ENCODE measurements at places on chromosomes 5 and 9.

DNA sequence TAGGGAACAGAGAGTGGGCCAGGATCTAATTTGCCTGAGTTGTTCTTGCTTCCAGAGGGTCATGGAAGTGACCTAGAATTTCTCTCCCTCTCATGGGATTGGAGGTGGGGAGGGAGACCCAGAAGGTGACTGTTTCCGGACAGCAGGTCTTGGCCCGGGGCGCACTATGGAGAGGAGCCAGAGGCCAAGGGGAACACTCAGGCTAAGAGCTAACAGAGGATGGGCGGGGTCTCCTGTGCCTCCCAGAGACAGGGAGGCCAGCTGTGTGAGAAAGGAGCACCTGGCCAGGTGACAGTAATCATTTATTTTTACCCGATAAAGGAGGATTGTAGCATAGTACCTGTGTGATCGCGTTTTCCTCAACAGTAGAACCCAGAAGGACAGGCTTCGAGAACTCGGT, 50.9 kb upstream of the ANKH start:
- no peak for DNase-seq

DNA sequence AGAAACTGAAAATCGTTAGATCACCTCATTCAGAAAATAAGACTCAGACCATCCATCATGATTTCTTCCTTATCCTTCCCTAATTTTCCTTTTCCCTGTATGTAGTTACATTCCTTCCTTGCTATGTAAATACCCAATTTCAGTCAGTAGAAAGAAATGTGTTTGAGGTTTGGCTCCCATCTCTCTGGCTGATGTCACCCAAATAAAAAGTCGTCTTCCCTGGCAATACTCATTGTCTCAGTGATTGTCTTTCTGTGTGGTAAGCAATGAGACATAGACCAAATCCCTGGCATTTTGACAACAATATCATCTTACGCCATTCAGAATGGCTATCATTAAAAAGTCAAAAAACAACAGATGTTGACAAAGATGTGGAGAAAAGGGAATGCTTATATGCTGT, 303.9 kb upstream of the EDIL3 start:
- DNase-seq: no peak

DNA sequence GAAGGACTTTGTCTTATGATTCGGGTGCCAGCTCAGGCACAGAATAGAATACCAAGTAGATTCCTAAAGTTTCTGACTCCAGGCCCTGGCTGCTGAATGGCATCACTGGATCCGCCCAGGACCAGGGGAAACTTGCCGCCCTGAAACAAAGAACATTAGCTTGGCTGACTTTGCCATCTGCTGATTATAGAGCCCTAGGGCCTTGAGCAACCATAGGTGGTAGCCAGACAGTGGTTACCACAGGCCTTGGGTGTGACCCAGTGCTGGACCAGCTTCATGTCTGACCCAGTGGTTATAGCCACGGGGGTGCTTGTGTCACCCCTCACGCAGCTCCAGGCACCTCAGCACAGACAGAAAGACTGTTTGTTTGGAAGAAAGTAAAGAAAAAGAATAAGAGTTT, 62.7 kb downstream of the SSBP2 start:
- no peak for DNase-seq

DNA sequence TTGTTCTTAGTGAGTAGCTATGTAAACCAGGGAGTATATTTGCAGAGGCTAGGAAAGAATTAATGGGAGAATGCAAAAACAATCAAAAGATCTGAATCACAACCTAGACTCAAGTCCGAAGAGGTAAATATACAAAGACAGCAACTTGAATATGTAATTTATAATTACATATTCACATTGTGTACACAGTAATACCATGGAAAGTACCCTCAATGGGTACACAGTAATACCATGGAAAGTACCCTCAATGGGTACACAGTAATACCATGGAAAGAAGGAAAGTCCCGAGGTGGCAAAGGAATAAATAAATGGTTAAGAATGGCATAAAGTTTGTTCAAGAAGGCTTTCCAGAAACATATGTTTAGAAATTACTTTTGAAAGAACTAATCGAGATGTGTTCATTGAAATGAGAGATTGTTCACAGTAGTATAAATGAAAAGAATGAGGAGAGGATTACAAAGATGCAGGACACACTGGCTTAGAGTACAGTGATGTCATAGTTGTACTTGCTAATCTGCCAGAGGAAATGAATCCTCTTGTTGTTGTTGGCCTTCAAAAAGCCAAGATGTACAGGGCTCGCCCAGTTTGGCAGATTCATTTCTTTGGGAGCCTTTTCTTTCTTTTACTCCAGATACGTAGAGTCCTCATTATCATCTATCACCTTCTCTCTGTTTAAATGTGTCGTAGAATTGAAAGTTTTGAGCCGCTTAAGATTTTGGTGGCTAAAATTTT, 116.0 kb downstream of the UNC13B start:
- no peak for DNase-seq

DNA sequence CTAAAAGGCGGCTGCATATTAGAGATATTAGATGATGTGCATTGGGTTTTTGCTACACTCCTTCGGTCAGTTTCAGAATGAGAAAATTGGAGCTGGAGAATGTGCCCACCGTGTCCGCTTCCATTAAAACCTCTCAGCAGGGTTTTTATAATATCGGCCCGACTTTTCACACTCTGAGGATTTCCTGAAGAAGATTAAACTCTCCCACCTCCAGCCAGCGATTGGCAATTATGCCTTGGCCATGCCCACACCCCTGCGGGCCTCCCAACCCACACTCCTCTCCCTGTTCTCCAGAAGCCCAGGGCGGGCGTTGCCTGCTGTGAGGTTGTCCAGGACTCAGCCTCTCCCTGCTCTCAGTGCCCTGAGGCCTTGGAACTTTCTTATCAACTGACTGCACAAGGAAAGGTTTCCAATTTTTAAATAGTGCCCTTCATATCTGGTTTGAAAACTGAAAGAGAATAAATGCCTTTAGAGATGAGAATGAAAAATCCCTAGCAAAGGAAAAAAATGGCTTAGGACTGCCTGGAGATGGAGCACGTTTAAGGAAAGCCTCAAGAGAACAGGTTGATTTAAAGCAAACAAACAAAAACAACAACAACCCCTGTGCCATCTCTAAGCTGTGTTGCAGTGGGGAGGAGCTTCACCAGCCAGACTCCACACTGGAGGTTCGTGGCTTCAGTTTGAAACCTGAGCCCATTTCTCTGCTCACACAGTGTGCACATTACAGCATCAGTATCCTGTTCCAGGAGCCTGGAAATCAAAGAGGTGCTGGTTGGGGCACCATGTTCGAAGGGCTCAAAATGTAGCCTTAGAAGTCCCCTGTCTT, 292.9 kb downstream of the NSG2 start:
- no peak for DNase-seq

GRCh38 chr5:149380466-149381121, 1.5 kb upstream of the IL17B start:
- no peak for DNase-seq

DNA sequence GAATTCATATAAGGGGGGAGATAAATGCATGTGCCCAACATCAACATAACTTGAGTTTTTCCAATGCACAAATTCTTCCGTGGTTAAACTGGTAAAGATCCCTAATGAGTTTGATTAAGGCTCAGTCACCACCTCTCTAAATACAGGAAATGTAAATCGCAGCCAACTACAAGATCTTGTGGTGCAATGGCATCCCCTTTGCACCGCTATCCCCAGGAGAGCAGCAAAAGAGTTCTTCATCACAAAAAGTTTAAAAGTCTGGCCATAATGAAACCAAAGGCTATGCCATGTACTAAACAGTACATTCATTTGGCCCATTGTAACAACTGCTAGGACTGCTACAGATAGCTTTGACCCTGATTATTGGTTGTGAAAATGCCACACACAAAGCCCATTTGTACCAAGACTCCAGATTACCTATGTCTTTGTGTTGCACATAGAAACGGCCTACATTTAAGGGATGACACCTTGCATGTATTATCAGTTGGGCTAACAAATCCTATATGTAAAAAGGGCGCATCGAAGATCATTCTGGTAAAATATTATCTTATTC, 44.5 kb downstream of the ZNF608 start:
- no peak for DNase-seq

DNA sequence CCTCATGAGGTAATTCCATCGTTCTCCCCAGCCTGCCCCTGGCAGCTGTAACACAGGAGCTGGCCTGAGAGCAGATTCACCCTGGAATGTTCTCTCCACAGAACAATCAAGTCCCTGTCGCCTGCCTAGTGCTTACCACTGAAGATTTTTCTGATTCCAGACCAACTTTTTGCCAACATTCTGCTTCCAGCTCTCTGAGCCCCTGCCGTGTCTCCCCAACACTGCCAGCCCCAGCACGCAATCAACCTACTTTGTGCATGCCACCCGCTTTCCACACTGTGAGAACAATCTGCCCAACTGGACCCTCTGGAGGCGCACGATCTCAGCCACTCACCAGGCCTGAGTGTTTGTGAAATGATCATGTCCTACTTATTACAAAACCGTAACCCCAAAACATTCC, 62.6 kb downstream of the PSMB7 start:
- DNase-seq: no peak

GRCh38 chr9:10339152-10339551, 273.6 kb downstream of the PTPRD start:
- no peak for DNase-seq

DNA sequence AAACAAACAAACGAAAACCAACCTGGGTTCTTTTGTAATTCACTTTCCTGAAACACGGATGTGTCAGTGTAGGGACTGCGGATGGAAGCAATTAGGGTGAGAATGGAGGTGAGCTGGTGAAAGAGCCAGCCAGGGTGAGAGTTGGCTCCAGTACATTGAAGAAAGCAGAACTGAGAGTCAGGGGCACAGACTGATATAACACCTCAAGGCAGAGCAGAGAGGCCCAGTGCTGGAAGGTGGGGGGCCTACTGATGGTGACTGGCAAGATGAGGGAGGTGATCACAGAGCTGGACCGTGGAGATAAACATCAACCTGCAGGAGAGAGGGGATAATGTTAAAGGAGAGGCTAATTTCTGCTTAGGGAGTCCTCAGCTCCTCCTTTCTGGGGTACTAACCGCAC, 221.1 kb downstream of the MAN2A1 start:
- DNase-seq: no peak

- no peak for DNase-seq
These were observed 18.4 kb upstream of the ERCC6L2 start for GRCh38 chr9:95857124-95857523.

- no peak for DNase-seq
These were observed 16.9 kb downstream of the OR2V2 start for GRCh38 chr5:181164076-181164952.

- no peak for DNase-seq
These were observed 3.3 kb upstream of the CLTA start for GRCh38 chr9:36187414-36187813.

DNA sequence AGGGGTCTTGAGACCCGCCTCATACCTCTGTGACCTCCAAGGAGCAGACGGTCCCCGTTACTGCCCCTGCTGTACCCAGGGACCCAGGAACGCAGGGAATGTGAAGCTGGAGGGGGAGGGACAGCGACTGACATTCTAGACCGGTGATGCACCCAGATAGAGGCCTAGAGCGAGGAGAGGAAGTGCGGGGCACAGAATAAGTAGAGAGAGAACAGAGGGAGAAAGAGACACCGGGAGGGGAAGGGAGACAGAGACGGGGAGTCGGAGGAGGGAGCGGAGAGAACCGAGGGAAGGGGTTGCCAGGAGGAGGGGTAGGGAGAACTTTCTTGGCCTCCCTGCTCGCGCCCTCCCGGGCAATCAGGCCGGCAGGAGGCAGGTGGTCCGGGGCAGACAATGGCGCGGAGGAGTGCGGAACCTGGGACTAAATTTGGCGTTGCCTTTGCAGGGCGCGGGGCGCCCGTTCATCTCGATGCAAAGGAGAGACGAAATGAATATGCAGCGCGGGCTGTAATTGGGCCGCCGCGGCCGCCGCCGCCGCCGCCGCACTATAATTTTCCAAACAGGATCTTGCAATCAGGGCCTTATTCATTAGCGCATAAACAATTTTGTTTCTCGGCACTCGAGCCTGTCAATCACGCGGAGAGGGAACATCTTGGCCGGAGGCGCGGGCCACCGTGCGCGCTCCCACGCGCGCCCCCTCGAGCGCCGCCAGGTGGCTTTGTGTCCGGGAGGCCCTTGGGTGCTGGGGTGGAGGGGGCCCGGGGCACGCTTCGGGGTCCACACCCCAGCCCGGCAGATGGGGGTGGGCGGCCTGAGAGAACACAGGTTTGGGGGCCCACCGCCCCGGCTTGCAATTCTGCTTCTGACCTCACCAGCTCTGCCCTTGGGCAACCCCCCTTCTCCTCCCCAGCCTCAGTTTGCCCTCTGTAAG, 33.0 kb downstream of the NDUFA8 start:
- no peak for DNase-seq

- no peak for DNase-seq
These were observed 9.4 kb upstream of the TENT4A start for GRCh38 chr5:6703806-6704205.

DNA sequence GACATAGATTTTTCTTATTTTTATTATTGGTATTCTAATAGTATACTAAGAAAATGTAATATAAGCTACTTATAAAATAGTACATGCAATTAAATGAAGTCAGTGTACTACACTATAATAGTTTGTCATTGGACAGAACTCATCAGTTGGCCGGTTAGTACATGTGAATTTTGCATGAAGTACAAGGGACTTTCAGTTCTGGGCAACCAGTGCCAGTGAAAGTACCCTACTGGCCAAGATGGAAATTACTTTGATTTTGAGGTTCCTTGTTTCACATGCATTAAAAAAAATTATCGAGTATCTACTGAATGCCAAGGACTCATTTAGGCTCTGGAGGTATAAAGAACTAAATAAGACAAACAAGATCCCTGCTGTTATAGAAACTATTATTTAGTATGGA, 213.4 kb upstream of the ELL2 start:
- DNase-seq: no peak

DNA sequence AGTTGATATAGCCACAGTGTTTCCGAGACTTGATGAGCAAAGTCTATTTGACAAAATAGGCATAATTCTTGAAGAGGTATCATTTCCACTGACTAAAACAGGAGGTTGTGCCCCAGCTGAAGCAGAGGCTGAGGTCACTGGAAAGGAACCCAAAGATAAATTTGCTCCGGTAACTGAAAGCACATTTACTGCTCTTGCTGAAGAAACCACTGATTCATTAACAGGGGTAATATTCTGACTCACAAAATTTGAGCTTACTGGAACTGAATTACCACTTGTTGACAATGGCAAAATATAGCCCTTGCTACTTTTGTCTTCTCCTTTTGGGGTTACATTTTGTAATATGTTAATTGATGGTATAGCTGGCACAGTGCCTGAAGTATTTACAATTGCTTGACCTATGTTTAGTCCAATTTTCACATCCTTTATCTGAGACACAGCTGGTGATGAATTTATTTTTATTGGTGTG, 30.2 kb downstream of the MLANA start:
- DNase-seq: no peak

DNA sequence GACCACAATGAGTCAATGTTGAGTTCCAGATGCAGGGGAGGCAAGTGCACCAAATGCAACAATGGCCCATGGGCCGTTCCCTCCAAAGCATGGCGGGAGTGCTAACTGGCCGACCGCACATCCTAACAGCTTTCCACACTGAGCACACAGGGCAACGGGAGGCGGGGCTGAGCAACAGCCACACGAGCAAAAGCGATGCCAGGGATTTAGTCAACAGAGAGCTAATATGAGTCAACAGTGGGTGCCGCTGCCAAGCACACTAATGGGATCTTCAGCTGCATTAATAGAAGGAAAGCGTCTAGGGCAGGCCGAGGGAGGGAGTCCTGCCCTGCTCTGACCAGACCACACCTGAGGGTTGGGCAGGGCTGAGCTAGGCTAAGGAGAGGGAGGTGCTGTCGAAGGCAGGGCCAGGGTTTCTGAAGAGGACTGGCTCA, 4.6 kb downstream of the EPB41L4B start:
- no peak for DNase-seq

- no peak for DNase-seq
These were observed 16.6 kb downstream of the ATOX1 start for GRCh38 chr5:151741678-151742423.
